WTC11 (cell line): ENCODE measurements at places on chromosomes 2 and 18. TPM values are rescaled to one million over a fixed set of nuclear protein-coding genes. Genes with fewer than 3 reads are reported as not detected.

GRCh38 chr18:10927286-10927992 lies 221.9 kb downstream of the PIEZO2 start:
- no peaks in the 10 kb centered on the region for H3K27me3 ChIP-seq
- H3K4me1 ChIP-seq = peaks cover 57% of the 10 kb centered on the region
- peak overlapping the region; percentile 46; the same call in 1 of the 2 replicates for H3K27ac ChIP-seq
- DNase-seq = no peak

- H3K27ac ChIP-seq = no peak overlapping the region
- no peak overlapping the region for H3K4me3 ChIP-seq
- no peak for DNase-seq
- peaks cover 5% of the 10 kb centered on the region for H3K4me1 ChIP-seq
These were observed 194.5 kb downstream of the UBE2E3 start for GRCh38 chr2:181174611-181175580.

- no peak overlapping the region for H3K4me3 ChIP-seq
- no peaks in the 10 kb centered on the region for H3K36me3 ChIP-seq
- H3K27ac ChIP-seq = no peak overlapping the region
These were observed 388.1 kb upstream of the SLC14A2 start for GRCh38 chr18:45227001-45227742.

DNA sequence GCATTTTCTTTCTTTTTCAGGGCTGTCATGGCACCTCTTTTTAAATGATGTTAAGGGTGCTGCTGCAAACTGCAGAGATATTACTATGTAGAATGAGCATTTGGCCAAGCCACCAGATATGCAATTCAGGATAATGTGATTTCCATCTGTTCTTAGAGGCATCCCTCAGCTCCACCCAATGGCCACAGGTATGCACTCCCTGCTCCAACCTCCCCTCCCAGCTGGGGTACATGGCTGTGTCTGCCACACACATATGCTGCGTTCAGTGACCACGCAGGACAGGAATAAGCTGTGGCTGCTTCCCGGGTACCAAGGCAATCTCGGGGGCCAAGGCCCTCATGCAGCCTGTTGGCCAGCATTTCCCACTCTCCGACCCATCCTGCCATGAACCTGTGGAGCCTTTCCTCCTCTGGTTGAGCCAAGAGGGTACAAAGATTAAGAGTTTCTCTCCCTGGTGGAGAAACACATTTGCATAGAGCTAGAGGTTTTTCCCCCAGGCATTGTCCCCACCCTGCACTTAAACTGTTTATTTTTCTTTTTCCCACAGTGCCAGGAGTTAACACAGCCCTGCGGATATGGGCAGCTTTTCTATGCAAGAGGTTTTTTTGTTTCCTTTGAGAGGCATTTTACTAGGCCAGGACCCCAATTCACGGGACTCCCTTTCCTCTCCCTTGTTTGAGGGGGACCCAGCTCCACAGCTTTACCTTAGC lies 147.0 kb downstream of the GCA start:
- no peak for DNase-seq
- H3K4me1 ChIP-seq = peaks cover 4% of the 10 kb centered on the region
- peaks cover 37% of the 10 kb centered on the region for H3K36me3 ChIP-seq
- H3K4me3 ChIP-seq = no peak overlapping the region
- H3K27ac ChIP-seq = no peak overlapping the region

GRCh38 chr18:34411952-34412351 lies 187.2 kb upstream of the NOL4 start:
- H3K36me3 ChIP-seq = no peaks in the 10 kb centered on the region
- H3K27ac ChIP-seq = no peak overlapping the region
- no peak for DNase-seq
- no peaks in the 10 kb centered on the region for H3K27me3 ChIP-seq
- no peaks in the 10 kb centered on the region for H3K4me1 ChIP-seq
- H3K4me3 ChIP-seq = no peak overlapping the region

DNA sequence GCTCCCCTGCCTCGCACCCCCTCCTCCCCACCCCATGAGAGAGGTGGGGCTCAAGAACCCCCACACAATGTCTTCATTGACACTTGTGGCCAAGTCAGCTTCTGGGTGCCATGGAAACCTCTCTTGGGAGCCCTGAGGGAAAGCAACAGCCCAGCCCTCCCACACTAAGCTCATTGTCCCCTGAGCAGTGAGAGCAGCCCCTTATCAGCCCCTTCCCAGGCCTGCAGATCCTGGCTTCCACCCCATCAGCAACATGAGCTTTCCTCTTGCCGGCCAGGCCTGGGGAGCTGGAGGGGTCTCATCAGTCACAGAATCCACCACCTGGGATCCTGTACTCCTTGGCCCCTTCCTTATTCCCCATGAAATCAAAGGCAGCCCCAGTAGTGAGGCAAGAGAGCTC lies 107.8 kb upstream of the ST3GAL5 start:
- no peaks in the 10 kb centered on the region; the same call in 1 of the 2 replicates for H3K27me3 ChIP-seq
- no peak for DNase-seq
- H3K36me3 ChIP-seq = peaks cover 3% of the 10 kb centered on the region; the same call in 1 of the 2 replicates
- peaks cover 7% of the 10 kb centered on the region for H3K4me1 ChIP-seq
- no peak overlapping the region for H3K27ac ChIP-seq

DNA sequence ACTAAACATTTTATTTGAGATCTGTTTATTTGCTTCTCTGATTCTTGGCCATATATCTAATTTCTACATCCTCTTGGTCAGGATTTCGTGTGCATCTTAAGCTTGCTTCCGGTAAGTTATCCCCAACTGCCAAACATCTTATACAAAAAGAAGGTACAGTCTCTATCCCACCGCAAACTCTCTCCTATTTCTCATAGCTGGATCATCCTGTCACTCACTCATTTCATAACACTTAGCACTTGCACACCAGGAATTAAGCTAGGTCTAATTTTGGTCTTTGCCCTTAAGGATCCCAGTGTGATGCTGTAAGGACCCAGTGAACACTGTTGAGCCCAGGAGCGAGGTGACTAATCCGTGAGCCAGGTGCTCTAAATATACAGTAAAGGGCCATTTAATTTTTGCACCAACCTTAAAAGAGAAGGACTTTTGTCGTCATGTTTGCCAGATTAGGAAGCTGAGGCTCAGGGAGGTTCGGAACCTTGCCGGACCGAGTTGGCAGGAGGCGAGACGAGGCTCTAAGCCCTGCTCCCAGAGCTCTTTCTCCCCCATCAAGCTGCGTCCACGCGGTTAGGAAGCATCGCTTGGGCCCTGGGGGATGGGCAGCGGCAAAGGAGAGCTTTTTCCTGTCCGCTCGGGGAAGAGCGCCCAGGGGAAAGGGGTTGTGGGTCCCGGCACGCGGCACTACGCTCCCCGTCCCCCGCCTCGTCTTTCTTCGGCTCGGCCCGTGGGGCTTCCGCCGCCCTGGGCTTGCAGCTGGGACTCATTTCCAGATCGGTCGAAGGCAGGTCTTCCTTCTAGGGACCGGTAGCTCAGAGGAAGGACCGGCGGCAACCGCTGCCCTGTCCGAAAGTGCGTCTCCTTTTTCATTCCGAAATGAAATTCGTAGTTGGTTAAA lies 4.1 kb upstream of the ITPRIPL1 start:
- no peak overlapping the region for H3K27ac ChIP-seq
- H3K27me3 ChIP-seq = peaks cover 68% of the 10 kb centered on the region
- H3K4me1 ChIP-seq = peaks cover 23% of the 10 kb centered on the region
- DNase-seq = peak; percentile 55
- peak overlapping the region; percentile 90 for H3K4me3 ChIP-seq

DNA sequence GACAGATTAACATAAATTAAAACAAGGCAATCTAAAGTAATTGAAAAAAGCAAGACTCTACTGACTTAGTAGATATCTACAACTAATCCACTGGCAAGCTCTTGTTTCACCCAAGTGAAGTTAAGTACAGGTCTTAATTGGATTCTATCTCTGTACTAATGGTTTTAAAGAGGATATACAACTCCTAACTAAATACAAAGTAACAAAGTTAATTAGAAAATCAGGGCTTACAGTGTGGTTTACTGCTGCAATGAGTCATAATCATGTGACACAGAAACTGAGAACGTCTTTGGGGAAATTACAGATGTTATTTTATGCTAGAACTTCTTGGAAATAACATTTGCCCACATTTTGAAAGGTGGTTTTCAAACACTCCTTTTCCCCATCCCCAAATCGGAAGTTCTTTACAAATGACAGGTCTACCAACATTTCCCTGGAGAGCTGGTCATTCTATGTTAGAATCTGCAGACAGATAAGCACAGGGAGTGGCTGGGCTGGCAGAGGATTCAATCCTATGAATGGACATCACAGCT lies 245.3 kb downstream of the STK39 start:
- H3K4me3 ChIP-seq = no peak overlapping the region
- peaks cover 11% of the 10 kb centered on the region for H3K4me1 ChIP-seq
- H3K36me3 ChIP-seq = peaks cover 5% of the 10 kb centered on the region
- H3K27me3 ChIP-seq = no peaks in the 10 kb centered on the region
- no peak for DNase-seq

DNA sequence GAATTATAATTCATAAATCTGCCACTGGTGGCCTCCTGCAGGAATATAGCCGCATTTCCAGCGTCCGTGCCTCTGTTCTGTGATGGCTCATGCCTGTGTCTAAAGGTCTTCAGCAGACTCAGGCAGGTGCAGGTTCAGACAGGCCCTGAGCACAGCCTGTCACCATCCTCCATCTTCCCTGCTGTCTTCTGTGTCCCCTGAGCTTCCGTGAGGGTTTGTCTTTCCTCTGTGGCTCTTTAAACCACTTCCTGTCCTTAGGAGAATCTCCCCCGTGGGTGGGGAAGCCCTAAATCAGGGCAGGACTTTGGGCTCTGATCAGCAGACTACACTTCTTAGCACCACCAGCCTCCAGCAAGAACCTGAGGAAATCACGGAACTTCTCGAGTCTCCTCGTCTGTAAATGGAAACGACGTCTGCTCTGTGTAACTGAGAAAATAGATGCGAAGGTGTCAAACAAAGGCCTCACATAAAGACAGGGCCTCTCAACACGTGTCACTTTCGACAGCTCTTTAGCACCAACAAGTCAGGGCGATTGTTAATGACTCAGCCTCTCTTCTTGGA lies 24.1 kb upstream of the NFATC1 start:
- H3K27ac ChIP-seq = no peak overlapping the region
- no peaks in the 10 kb centered on the region for H3K4me1 ChIP-seq
- no peak for DNase-seq
- no peak overlapping the region for H3K4me3 ChIP-seq
- no peaks in the 10 kb centered on the region for H3K27me3 ChIP-seq

- peaks cover 33% of the 10 kb centered on the region for H3K4me1 ChIP-seq
- peak; percentile 31 for DNase-seq
- peaks cover 21% of the 10 kb centered on the region for H3K27me3 ChIP-seq
- H3K36me3 ChIP-seq = peaks cover 4% of the 10 kb centered on the region
- H3K4me3 ChIP-seq = peak within 1 kb of the TSS; percentile 97
These were observed at the start of gene ASXL3 for GRCh38 chr18:33577685-33578517. Gene ASXL3 (plus strand): TSS chr18:33578219. CDS start chr18:33578632, 413 bp downstream.

- H3K4me1 ChIP-seq = no peaks in the 10 kb centered on the region
- H3K4me3 ChIP-seq = no peak overlapping the region
- H3K36me3 ChIP-seq = peaks cover 20% of the 10 kb centered on the region
- no peak for DNase-seq
- H3K27ac ChIP-seq = no peak overlapping the region
These were observed 14.6 kb upstream of the NAPG start for GRCh38 chr18:10511236-10511635.

DNA sequence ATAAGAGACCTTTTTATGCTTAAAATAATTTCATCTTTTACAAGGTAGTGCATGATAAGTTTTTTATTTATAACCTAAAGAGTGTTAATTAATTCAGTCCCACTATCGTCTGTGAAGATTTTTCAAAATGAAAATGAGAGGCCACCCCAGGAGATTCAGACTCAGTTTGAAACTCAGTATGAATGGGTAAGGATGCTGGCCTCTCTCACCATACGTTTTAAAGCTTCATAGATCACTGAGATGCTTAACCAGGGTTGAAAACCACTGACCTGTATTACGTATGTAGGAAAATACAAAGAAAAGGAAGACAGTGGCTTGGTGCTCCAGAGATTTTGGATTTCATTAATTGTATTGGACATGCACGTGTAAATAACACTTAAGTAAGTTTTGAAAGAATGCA lies 278.7 kb downstream of the FSIP2 start:
- H3K27me3 ChIP-seq = no peaks in the 10 kb centered on the region
- H3K27ac ChIP-seq = no peak overlapping the region
- no peak overlapping the region for H3K4me3 ChIP-seq
- H3K4me1 ChIP-seq = peaks cover 6% of the 10 kb centered on the region
- H3K36me3 ChIP-seq = peaks cover 17% of the 10 kb centered on the region

GRCh38 chr2:196336715-196337114 lies 165.3 kb upstream of the STK17B start:
- no peak for DNase-seq
- no peaks in the 10 kb centered on the region for H3K36me3 ChIP-seq
- no peak overlapping the region for H3K4me3 ChIP-seq
- no peaks in the 10 kb centered on the region; the same call in 1 of the 2 replicates for H3K4me1 ChIP-seq
- no peak overlapping the region for H3K27ac ChIP-seq

GRCh38 chr2:241863536-241863954 lies 4.9 kb upstream of the PDCD1 start:
- H3K4me3 ChIP-seq = no peak overlapping the region
- H3K27ac ChIP-seq = no peak overlapping the region
- peaks cover 15% of the 10 kb centered on the region; the same call in 1 of the 2 replicates for H3K4me1 ChIP-seq
- DNase-seq = no peak

DNA sequence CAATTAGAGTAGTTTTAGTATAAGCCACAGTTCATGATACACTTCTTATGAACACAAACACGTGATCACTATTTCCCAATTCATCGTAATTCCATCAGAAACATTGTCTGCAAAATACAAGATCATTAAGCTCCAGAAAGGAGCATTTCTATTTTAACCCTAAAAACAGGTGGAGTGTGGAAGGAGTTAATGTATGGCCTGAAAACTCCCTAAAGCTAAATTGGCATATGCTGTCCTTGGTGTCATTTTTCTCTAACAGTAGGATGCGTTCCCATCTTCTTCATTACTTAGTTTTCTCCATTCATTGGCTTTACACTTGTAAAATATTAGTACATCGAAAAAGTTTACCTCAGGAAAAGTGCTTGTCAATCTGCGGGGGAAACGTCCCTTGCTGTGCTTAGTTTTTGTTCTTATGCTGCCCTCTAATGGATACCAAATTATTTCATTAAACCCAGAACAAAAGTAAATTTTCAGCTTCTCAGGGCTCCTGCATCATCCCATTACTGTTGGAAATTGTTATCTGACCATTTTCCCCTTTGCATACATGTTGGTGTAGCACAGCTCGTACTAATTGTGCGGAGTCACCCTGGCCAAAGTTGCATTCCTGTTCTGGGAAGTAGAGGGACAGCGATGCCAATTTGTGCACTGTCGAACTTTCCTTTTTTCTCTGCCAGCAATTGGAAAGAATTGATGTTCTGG lies 153.4 kb downstream of the GPD2 start:
- DNase-seq = no peak
- H3K36me3 ChIP-seq = no peaks in the 10 kb centered on the region
- no peaks in the 10 kb centered on the region for H3K27me3 ChIP-seq
- H3K4me1 ChIP-seq = peaks cover 56% of the 10 kb centered on the region
- H3K27ac ChIP-seq = peak overlapping the region; percentile 48; the same call in 1 of the 2 replicates

- H3K4me1 ChIP-seq = peaks cover 22% of the 10 kb centered on the region
- no peaks in the 10 kb centered on the region for H3K36me3 ChIP-seq
- no peak overlapping the region for H3K4me3 ChIP-seq
- no peak overlapping the region for H3K27ac ChIP-seq
These were observed 60.7 kb downstream of the TNS1 start for GRCh38 chr2:217941886-217942728.

GRCh38 chr18:1053331-1054315 lies 149.0 kb downstream of the ADCYAP1 start:
- H3K27ac ChIP-seq = no peak overlapping the region; the same call in 1 of the 2 replicates
- H3K4me1 ChIP-seq = peaks cover 18% of the 10 kb centered on the region
- DNase-seq = no peak
- H3K27me3 ChIP-seq = no peaks in the 10 kb centered on the region
- H3K36me3 ChIP-seq = peaks cover 5% of the 10 kb centered on the region

TUBB8B gene
- total RNA-seq = 0.94 to 1.6 TPM (median 1.2 TPM) in 3 replicates

CTNNA2 gene
- 3.8 to 6.7 TPM (median 5.7 TPM) in 3 replicates for total RNA-seq

NPHP1 gene
- 2.5 to 3.8 TPM (median 3.1 TPM) in 3 replicates for total RNA-seq

UBE2E3 gene
- 75.1 to 76.4 TPM (median 76.3 TPM) in 3 replicates for total RNA-seq

GEN1 gene
- total RNA-seq = 21.1 to 23.9 TPM (median 23.7 TPM) in 3 replicates

RASGRP3 gene
- 0.11 to 0.23 TPM (median 0.14 TPM) in 3 replicates for total RNA-seq

IL36RN gene
- not detected in 3 replicates for total RNA-seq
